ENCODE measurements at places on chromosomes 11 and 22.

GRCh38 chr11:100925935-100926334, 203.7 kb downstream of the PGR start:
- DNase-seq: peak; percentile 89

DNA sequence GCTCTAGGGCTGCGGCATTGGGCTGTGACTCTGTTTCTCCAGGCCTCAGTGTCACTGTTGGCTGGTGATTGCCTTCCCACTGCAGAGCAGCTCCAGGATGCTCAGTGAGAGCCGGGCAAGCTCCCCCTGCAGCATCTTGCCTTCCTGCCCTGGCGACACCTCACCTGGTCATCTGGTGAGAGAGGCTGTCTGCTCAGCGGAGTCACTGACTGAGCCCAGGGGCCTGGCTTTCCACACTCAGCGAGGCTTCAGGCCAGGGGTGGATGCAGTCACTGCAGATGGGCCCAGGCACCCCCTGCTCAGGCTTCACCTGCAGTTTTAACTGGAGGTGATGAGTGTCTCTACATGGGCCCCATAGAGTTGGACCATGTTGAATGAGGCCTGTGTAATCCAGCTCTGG, 136.8 kb downstream of the CACNA1I start:
- DNase-seq: no peak

DNA sequence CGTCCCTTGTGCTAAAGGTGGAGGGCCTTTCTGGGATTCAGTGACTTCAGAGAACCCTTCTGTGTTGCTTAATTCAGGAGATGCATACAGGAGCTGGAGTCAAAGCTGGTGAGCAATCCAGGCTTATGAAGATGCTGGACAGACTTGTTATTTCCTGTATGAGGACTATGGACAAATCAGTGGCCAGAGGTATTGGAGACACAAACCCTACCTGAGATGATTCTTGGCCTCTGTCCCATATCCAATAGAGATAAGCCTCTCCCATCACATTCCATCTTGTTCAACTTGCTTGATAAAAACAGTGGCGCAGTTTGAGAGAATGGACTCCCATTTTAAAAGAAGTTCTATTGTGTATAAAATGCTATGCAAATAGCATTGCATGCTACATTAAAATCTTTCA, at the start of gene MRGPRX1:
Gene MRGPRX1, minus strand, starts transcription at position 101 of the 400 bp plus-strand sequence. CDS start 4,630 bp downstream, outside the sequence.
- DNase-seq: no peak

DNA sequence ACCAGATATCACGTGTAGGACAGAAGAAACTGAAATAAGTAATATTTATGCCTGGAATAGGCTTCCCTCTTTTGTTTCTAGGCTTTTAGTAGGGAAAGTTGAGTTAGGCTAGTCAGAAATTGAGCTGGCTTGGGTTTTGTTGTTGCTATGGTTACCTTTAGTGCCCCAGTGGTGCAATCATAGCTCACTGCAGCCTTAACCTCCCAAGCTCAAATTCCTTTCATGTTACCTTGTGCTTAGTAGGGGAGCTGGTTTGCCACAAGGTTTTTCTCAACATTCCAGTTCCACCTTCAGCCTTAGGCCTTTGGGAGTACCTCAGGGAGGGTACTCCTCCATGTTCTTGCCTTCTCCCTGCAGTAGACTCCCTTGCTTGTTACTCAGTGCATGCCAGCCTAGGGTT, 69.1 kb upstream of the SUSD2 start:
- DNase-seq: peak; percentile 15

DNA sequence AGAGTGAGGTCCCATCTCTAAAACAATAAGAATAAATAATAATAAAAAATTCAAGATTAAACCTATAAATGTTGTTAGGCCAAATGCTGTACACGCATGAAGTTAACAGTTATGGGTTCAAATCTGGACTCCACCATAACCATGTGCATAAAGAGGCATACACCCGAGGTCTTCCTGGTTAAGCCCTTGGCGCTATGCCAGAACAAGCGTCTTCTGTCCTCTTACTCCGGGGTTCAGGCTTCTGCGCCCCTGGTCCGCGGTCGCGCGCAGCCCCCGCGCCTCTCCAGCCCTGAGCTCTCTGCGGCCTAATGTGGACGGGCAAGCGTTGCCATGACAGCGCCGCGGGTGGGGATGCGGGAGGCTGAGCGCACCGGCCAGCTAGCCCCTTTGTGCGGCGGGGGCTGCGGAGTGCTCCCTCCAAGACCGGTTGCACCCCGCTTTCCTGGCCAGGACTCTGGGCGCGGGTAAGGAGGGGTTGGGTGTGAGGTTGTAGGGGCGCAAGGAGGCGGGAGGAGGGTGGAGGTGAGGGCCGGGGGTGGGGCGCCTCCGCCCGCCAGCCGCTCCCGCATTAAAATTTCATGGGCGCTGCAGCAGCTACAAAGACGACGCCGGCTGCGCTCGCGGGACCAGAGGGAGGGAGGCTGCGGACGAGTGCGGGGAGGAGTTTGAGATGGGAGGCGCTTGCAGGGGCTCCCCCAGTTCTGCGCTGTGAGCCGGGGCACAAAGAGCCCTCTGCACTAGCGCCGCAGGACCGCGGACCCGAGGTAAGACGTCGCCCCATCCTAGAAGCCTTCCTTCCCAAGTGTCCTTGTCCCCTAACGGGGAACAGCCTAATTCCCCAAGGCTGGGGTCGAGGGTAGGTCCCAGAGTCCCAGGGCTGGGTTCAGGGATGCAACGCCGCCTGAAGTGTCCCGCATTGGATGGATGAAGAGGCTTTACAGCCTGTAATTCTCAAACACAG, at the start of gene MIAT:
Gene MIAT, plus strand, starts transcription at position 698 of the 961 bp plus-strand sequence.
- DNase-seq: peak; percentile 24

DNA sequence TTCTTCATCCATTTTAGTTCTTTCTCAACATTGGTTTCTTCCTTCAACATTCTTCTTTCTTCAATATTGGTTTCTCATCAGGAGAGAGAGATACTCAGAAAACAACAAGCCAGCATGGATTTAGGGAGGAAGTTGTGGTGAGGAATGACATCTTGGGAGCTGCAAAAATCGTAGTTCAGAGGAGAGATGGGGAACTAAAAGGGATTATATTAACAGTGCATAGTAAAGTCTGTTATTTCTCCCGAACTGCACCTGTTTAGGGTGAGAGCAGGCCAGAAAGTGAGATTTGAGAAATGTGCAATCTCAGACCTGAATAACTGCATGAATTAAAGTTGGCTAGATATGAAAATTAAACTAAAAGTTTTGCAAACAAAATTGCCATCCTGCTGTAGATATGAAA, 94.5 kb downstream of the CASP12 start:
- DNase-seq: no peak

DNA sequence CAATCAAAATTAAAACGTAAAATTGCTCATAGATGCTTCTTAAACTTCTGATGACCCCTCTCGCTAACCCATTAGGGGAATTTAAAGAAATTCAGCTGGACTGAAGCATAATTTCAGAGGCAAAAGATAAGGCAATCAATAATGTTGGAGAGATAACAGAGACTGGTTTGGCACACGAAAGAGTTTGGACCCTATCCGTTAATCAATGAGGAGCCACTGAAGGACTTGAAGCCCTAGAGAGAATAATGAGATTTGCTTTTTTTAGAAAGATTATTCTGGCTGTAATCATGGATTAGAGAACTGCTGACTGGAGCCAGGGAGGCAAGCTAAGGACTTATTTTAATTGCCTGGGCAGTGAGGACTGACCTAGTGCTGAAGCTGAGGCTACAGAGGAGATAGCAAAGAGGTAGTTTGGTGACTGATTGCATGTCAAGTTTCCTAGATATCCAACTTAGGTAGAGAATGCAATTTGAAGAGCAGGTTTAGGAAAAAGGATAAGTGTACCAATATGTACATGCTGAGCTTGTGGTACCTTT, 11.9 kb upstream of the ARHGAP42 start:
- DNase-seq: no peak

DNA sequence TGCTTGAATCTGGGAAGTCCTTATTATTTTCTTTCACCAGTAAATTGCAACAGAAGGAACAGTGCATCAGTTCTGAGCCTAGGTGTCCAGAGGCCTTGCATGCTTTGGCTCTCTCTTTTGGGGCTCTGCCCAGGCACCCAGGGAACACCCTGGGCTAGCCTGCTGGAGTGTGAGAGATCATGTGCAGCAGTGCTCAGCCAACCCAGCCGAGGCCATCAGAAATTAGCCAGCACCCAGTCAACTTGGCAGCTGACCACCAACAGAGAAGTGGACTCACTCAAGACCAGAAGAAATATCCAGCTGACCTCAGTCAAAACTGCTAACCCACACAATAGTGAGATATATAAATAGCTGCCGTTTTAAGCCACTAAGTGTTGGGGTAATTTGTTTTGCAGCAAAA, 11.2 kb upstream of the P4HA3 start:
- DNase-seq: peak; percentile 16

DNA sequence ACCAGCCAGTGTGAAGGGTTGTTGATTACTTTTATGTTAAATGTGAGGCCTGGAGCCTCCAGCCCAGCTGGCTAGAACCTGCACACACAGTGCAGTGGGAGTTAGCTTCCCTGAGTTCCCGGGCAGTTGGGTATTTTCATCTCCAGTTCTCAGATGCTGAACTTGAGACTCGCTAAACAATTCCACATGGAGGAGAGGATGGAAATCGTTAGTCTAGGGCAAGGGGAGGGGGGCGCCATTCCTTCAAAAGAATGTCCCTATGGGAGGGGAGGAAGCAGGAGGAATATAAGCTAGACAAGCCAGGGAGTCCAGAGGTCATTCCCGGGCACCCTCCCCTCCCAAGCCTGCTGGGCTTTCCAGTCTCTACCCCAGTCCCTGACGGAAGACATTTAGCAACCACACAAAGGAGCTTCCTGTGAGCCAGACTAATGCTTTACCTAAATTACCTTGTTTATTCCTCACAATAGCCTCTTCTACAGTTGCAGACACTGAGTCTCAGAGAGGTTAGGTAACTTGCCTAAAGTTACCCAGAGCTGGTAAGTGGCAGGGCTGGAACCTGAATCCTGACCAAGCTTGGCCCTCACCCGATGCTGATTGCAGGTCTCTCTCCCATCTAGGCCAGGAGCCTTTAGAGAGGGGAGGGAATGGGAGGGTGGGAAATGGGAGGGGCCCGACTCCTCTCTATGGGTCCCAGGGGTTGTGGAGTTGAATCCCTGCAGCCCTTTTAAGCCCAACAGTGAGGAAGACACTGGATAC, 1.9 kb upstream of the TSKU start:
- DNase-seq: no peak

GRCh38 chr11:117923773-117924172, 5.4 kb downstream of the TMPRSS13 start:
- no peak for DNase-seq

DNA sequence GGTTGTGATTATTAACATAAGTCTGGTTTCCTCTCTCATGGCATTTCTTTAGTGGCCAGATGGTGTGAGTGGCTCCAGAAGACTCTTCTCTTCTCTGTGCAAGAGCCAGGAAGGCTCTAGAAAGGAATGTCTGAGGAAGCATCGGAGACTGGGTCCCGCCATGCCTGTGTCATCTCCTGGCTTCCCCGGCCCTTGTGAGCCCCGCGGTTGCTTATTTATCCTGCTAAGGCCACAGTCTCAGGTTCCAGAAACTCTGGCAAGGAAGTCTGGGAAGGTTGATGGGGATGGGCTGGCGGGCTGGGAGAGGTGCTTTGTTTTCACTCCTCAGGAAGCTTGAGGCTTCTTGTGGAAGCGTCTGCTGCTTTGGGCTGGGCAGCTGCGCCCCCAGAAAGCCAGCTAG, 18.9 kb downstream of the BCR start:
- peak; percentile 73 for DNase-seq

DNA sequence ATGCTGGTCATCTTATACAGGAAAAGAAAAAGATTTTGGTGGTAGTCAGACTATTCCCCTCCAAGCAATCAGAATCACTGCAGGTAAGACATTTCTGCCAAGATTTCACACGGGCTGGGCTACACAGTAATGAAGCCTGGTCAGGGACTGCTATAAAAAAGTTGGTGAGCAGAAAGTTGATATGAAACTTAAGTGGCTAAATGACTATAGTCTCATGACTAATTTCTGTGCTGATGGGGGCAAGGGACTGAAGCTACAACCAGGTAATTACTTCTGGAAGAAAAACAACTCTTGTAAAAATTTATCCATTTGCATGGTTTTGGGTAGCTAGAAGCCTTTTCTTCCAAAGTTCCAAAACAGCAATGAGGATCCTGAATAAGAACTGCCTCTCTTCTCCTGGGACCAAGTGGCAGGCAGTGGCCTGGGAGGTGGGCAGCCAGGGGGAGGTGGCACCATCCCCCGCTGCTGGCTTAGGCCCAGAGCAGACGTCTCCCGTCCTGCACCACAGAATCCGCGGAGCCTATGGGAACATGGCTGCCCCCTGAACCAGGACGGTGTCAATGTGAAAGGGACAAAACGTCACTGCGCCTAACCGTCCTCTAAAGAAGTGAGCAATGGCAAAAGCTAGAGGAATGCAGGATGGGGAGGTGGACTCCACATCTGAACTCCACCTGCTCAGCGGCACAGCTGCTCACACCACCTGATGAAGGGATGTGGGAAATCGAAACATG, 122.6 kb upstream of the LMO1 start:
- DNase-seq: no peak

DNA sequence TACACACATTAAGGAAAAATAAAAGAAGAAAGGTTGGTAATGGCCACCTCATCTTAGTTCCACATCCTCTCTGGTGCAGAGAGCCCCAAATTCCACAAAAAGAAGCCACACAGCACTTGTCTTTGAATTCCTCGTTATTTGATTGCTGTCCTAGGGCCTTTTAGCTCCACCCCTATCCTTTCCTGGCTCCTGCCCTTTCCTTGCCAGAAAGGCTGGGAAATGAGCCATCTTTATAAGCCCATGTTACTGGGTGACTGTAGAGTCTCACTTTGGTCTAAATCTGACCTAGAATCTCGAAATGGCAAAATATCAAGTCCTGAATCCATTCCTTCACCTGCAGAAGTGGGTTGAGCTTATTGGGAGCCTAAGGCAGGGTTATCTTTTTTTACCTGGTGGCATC, 4.3 kb upstream of the TMEM132A start:
- DNase-seq: no peak

- no peak for DNase-seq
These were observed 60.1 kb upstream of the ZC3H12C start for GRCh38 chr11:110032957-110033570.

- peak; percentile 79 for DNase-seq
These were observed 28.4 kb downstream of the RASD2 start for GRCh38 chr22:35568751-35569739.

DNA sequence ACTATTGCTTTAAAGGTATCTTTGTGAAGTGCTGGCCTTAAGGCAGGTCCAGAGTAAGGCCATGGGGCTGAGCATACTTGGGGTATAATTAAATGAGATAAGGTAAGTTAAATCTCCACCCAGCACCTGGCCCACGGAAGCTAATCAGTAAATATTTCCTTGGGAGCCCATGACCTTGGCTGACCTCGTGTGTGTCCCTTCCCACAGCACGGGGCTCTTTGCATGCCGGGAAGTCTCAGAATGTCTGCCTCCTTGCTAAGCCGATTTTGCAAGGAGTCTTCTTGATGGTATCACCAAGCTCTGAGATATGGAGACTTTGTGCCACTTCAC, 46.5 kb downstream of the ADM start:
- DNase-seq: no peak

- no peak for DNase-seq
These were observed 159.1 kb downstream of the PGR start for GRCh38 chr11:100970283-100971164.

GRCh38 chr11:9380773-9381172, 3.7 kb upstream of the IPO7 start:
- no peak for DNase-seq

Measured in IMR-90 (cell line).